ENCODE measurements at places on chromosomes 5 and 9. TPM values are rescaled to one million over a fixed set of nuclear protein-coding genes. Genes with fewer than 3 reads are reported as not detected.

- DNase-seq = no peak
Measured at GRCh38 chr5:87020099-87020934, 247.4 kb upstream of the RASA1 start.

GRCh38 chr5:65366655-65367054 is 115.1 kb downstream of the ADAMTS6 start:
- DNase-seq = no peak

- no peak for DNase-seq
Measured at GRCh38 chr5:61784341-61784740, 452.3 kb downstream of the ZSWIM6 start.

- DNase-seq = no peak
Measured at GRCh38 chr5:102795526-102795925, 40.4 kb downstream of the PAM start.

DNA sequence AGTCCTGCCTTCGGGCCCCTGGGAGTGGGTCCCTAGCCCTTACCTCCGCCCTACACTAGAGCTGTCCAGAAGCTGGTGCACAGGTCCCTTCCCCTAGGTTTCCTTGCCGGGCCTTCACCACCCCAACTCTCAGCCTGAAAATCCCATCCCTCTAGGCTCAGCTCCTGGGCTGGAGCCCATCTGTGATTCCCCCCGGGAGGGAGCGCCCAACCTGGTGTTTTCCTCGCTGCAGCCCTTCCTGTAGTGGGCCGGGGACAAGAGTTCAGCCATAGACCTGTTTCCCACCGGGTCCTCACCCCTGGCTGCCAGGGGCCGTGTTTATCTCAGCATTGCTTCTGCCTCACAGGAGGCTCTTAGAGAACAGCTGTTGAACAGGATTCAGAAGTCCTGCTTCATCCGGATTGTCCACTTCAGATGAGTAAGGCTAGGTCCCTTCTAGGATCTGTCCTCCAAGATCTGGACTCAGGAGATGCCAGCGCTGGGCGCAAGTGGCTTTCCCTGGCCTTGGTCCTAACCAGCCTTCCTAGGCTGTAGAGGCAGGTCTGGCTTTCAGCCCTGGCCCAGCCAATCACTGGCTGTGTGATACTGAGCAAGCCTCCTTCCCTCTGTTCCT is 965 bp downstream of the GLIPR2 start:
- DNase-seq = no peak

DNA sequence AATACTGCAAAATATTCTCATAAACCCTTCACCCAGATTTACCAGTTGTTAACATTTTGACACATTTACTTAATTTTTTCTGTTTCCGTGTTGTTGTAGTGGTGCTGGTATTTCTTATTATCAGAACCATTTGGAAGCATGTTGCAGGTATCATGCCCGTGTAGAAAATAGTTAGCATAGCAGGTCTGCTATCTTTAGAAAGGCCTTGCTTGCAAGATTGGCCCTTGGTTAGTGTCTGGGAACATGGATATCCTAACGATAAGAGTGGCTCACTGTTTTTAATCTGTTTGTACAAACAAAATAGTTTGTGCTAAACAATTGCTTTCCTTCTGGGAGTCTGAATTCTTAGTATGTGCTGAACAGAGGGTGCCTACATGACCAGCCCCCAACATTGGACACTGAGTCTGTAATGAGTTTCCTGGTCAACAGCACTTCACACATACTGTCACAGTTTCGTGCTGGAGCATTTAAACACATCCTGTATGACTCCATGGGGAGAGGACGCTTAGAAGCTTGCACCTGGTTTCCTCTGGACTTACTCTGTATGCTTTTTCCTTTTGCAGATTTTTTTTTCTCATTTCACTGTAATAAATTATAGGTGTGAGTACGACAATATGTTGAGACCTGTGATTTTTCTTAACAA is 66.9 kb downstream of the MAN2A1 start:
- no peak for DNase-seq

- DNase-seq = no peak
Measured at GRCh38 chr5:142803428-142804125, 33.4 kb downstream of the ARHGAP26 start.

DNA sequence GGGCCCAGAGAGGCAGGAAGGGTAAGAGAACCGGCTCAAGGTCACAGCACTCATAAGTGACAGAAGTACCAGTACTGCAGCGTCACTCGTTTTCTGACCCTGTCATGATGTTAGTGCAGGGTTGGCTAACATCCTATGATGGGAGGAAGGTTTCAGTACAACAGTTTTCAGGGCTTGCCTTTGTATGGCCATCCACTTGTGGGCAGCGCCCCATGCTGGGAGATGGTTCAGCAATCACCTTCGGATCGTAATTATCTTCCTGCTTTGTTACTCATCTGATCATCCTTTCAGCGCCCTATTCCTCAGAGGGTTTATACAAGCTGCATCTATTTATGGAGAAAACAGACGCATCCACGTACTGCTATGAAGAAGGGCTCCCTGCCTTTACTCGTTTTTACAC is 2.4 kb downstream of the MAP1B start:
- DNase-seq = no peak

DNA sequence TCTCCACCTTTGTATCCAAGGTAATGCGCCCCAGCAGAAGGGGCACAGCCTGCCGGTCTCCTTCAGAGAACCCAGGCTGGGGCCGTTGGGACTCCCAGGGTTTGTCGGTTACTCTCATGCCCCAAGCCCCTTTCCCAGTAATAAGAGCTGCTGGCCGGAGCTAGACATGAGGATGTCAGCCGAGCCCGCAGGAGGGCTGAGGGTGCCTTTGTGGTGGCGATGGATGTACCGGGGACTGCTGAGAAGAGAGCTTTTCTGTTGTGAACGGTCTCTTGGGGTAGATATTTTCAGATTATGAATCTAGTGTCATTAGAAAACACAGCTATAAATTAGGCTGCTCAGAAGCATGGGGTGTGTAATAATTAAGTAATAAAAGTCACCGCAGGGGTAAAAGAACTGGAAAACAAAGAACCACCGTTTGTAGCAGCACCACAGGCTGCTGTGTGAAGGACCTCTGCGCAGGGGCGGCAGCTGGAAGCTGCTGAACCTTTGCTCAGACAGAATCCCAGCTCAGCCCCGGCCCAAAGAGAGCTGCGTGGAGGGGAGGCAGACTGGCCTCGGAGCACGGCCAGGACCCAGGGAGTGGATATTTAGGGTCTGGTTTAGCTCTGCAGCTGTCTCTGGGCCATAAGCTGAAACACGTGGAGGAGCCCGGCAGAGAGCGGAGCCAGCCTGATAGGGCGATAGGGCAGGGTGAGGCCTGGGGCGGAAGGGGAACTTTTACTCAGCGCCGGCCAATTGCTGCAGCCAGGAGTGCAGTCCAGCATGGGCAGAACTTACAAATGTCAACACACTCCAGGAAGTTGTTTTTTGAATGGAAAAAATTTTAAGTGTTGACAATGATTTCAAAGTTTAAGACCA is 50.5 kb upstream of the BARHL1 start:
- no peak for DNase-seq

DNA sequence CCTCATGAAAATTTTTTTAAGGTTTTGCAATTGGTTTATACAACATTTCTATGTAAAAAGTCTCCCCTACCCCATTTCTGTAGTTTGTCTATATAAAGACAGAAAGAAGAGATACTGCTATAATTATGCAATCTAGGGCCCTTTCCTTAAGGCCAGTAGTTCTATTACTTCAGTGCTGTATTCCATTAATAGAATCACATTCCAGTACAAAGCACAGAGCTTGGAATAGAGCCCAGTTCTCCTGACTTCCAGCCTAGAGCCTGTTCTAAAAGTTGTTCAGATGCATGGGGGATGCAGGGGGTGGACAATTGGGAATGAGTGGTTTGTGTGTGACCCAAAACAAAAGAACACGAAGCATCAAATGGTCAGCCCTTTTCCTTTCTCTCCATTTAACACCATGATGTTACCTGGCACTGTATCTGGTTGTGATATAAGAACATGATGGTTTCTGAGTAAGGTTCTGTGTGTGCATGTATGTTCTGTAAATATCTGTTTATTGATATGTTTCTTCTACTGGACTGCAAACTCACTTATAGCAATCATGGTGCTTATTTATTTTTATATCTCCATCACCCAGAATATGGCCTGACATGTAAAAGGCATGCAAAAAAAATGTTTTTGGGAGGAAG is 8.2 kb upstream of the GRAMD2B start:
- DNase-seq = no peak

- DNase-seq = peak; percentile 66
Measured at GRCh38 chr9:129140397-129141065, 29.3 kb downstream of the PTPA start.

- DNase-seq = no peak
Measured at GRCh38 chr9:125985142-125985997, 238.2 kb downstream of the PBX3 start.

DNA sequence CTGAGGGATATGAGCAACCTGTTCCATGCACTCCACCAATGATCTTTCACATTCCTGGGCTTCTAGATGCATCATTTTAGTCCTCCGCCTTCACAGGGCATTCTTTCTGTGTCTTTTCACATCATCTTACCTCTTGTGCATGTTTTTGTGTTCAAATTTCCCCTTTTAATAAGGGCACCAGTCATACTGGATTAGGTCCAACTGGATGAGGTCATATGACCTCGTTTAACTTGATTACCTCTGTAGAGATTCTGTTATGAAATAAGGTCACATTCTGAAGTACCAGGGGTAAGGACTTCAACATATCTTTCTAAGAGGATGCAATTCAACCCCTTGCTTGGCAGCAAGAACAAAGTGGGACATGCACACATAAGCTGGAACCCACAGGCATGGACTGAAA is 335.3 kb upstream of the TLE4 start:
- no peak for DNase-seq

- no peak for DNase-seq
Measured at GRCh38 chr5:172688349-172689217, 47.5 kb downstream of the NEURL1B start.

- DNase-seq = no peak
Measured at GRCh38 chr5:72507907-72508238, 663 bp upstream of the ZNF366 start.

GRCh38 chr5:157558041-157558595 is 17.5 kb downstream of the ADAM19 start:
- no peak for DNase-seq

DNA sequence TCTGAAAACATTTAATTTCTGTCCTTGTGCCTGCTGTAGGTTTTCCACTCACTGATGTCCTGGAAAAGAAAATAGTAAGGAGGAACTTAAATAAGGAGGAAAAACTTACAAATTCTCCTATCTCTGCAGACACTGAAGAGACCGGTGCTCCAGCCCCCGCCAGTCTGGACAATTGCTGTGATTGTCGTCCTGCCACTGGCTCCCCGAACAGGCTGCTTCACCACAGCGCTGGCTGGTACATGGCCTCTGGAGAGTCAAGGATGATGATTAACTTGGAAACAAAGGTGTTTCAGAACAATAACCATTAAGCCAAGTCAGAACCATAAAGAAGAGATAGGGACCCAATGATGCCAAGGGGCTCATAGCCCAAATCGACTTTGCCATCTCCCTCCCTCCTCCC is 7.3 kb downstream of the PLAC8L1 start:
- DNase-seq = no peak

DNA sequence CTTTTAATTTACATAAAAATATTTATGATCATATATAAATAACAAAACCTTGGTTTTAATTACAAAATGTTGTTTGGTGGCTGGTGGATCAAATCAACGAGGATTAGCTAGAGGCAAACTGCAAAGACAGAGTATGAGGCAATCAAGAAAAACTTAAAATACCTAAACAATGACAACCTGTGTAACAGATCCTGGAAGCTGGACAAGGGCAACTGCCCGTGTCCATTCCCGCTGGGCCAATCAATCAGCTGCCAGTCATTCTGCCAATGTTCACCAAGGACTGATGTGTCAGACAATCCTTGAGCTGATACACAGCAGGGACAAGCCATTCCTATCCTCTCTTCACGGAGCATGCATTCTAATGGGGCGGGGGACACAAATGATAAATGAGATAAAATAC is 3.2 kb upstream of the TENT4A start:
- DNase-seq = no peak

DNA sequence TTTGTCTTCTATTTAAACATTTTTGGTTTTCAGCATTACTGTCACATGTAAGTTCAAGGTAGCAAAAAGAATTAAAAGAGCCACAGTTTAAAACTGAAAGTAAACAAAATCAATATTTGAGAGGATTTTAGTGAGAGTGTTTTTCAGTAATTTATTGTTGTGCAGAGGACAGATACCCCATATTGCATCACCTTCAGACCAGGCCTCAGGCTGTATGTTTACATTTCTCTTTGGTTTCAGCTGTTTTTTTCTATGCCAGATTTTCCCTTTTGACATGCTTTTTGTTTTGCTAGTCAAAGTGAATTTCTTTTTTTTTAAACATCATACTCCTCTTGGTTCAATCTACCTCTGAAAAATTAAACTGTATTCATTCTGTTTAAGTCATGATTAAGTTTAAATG is 47.2 kb downstream of the MAST4 start:
- no peak for DNase-seq

- DNase-seq = no peak
Measured at GRCh38 chr5:153767221-153768188, 271.2 kb downstream of the FAM114A2 start.

- no peak for DNase-seq
Measured at GRCh38 chr9:76764138-76764537, at the start of gene PCA3. Gene PCA3 (plus strand): TSS chr9:76764438.

- no peak for DNase-seq
Measured at GRCh38 chr5:6572825-6573380, 59.9 kb downstream of the NSUN2 start.

DNA sequence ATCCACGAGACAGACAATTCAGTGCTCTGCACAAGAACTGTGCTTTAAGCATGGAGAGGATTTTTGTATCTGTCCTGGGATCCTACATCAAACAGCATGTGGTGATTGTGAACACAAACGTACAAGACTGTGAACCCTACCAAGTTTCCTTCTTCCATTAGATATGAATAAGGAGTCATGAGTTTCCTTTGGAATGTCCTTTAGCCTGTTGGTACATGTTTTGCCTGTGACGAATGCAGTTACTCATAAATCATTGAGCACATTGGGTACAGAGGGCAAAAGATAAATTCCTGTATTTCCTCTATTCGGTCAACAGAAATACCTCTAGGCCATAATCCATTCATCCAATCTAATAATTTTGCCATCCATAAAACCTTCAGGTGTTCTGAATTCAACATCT is 61.5 kb downstream of the FXN start:
- DNase-seq = no peak

- no peak for DNase-seq
Measured at GRCh38 chr9:68455451-68455850, 85.2 kb downstream of the TMEM252 start.

- no peak for DNase-seq
Measured at GRCh38 chr9:32571969-32572899, 725 bp downstream of the NDUFB6 start.

- no peak for DNase-seq
Measured at GRCh38 chr5:29079771-29080170, 2041.4 kb upstream of the CDH9 start.

- no peak for DNase-seq
Measured at GRCh38 chr5:79859588-79859987, 131.5 kb downstream of the MTX3 start.

GRCh38 chr9:89428901-89429890 is 68.7 kb downstream of the SEMA4D start:
- DNase-seq = no peak

- no peak for DNase-seq
Measured at GRCh38 chr9:110980261-110980660, 58.0 kb downstream of the LPAR1 start.

The PLPPR1 gene
- not detected for total RNA-seq

The MYMK gene
- total RNA-seq = not detected

The SMIM33 gene
- total RNA-seq = not detected

The CCDC112 gene
- 5.3 TPM for total RNA-seq

The PHF24 gene
- 0.13 TPM for total RNA-seq

The HMMR gene
- 2.8 TPM for total RNA-seq

The KIF24 gene
- total RNA-seq = 0.71 TPM

The KCNV2 gene
- total RNA-seq = not detected

The OGN gene
- total RNA-seq = not detected

The FGF1 gene
- not detected for total RNA-seq

The PCDHB15 gene
- total RNA-seq = not detected

The WNT8A gene
- total RNA-seq = not detected

Measured in activated B cell treated with CpG ODN at 0.5 μM for 24 hours (primary cell).